ENCODE measurements at places on chromosomes 1 and 21.

- no peak for DNase-seq
These were observed 85.1 kb downstream of the MTR start for GRCh38 chr1:236880209-236880608.

- no peak for DNase-seq
These were observed 122.0 kb downstream of the MRPS6 start for GRCh38 chr21:34195335-34195734.

GRCh38 chr1:11339346-11340232 lies 66.6 kb downstream of the UBIAD1 start:
- DNase-seq: peak; percentile 34

GRCh38 chr21:43790010-43790524 lies 690 bp downstream of the RRP1 start:
- DNase-seq: no peak

GRCh38 chr1:58206749-58207148 lies 339.8 kb downstream of the OMA1 start:
- no peak for DNase-seq

DNA sequence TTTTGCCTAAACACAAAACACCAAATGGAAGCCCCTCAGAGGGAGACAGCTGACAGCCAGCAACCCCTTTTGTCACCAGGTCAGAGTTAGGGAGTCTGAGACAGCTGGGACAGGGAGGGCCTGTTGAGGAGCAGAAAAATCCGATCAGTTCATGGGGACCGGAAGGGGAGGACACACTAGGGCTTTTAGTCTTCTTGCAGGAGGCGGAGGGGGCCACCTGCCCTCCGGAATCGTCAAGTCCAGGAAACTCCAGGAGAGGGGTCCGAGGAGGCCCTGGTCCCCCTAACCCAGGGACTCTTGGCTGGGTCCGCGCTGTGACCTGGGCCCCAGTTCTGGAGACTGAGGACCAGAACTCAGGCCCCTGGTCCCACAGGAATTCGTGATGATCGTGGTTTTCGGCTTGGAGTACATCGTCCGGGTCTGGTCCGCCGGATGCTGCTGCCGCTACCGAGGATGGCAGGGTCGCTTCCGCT lies 34.2 kb downstream of the KCNQ4 start:
- no peak for DNase-seq

- no peak for DNase-seq
These were observed 4.7 kb downstream of the DNALI1 start for GRCh38 chr1:37561133-37562132.

DNA sequence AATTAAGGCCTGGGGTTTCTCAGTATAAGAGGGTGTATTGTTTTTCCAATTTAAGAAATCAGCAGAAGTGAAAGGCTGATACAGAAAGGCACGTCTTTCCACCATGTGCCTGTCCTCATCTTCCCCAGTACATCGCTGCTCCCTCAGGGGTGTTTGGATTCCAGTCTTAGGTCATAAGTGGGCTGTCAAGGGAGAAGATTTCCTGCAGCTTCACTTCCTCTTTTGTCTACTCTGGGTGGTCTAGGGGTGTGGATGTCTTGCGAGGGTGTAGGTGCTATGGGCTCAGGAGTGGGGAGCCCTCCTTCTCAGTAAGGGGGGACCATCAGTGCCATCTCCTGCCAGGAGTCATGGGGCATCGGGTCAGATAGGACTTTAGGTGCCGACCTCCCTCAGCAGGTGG lies 999.8 kb upstream of the NCAM2 start:
- DNase-seq: no peak

GRCh38 chr1:225877580-225877979 lies 4.6 kb downstream of the TMEM63A start:
- DNase-seq: no peak

DNA sequence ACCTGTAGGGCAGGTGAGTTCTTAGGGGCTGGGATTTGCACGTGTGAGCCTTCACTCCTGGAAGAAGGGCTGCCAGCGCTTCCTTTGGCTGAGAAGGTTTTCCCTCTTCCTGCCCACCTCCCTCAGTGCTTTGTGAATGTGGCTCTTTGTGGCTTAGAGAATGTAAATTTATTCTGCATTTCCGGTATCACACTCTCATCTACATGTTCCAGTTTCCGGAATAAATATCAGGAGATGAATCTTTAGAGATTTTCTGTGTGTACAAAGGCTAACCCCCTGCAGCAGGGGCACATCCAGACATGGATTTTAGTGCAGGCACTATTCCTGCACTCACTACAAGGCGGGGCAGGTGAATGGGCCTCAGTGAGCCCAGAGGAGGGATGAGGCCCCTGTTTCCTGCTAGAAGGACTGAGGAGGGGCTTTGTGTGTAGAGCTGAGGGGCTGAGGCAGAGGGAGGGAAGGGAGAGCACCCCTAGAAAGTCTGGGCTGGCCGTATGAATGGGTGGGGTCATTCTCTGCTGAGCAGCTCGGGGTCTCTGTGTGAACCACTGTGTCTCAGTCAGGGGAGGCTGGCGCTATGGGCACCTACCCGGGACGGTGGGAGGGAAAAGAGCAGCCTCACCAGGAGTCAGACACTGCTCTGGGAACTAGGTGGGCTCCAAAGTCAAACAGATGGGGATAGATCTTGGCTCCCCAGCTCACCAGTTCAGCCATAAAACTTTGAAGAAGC lies 207.5 kb downstream of the MATN1 start:
- no peak for DNase-seq

GRCh38 chr21:36747815-36748383 lies 49.0 kb downstream of the SIM2 start:
- DNase-seq: peak; percentile 57

DNA sequence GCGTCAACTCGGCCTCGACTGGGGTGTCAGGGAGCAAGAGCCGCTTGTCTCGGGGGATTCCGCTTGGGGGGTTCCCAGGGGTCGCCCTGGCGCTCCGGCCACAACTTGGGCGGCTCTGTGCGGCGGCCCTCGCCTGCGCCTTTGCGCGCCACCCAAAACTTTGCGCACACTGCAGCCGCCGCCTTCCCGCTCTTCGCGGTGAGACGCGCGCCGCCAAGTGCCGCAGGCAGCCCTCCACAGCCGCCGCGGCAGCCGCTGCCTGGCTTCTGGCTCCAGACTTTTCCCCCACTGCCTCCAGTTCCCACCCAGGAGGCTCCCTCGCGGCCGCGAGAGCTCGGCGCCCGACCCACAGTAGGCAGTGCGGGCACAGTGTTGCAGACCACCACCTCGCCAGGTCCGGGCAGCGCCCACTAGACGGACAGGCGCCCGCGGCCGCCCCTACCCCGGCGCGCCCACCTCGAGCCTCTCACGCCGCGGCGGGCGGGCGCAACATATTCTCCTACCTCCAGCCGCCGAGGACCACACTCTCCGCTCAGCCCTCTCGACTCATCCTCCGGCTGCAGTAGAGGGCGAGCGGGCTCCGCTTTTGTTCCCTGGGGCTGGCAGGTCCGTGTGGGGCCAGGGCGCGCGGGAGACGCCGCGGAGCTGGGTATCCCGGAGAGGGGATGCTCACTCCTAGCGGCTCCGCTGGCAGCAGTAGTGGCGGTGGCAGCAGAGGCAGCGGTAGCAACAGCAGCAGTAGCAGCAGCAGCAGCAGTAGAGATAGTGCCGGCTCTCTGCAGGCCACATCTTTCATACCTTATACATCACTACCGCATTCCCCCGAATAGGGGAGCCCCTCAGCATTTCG lies 296.6 kb downstream of the OMA1 start:
- DNase-seq: peak; percentile 27

GRCh38 chr1:64969305-64970046 lies 3.1 kb upstream of the JAK1 start:
- no peak for DNase-seq

GRCh38 chr1:206896261-206896660 lies 982 bp upstream of the IL24 start:
- DNase-seq: no peak

DNA sequence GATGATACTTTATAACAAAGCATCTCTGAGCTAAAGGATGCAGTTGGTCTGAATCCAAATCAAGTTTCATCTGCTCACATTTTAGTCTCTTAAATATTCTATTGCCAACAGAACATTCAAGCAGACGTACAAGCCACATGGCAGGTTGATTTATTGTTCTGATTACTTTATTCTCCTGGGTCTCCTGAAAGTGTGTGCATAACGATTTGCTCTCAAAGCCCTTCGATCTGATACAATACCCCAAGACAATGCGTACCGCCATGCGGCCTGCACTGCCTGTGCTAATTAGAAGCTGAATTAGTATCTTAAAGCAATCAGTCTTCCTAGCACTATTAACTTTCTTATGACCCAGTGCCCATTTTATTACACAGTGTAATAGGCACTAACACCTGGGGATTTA lies 56.9 kb downstream of the FHAD1 start:
- DNase-seq: no peak

DNA sequence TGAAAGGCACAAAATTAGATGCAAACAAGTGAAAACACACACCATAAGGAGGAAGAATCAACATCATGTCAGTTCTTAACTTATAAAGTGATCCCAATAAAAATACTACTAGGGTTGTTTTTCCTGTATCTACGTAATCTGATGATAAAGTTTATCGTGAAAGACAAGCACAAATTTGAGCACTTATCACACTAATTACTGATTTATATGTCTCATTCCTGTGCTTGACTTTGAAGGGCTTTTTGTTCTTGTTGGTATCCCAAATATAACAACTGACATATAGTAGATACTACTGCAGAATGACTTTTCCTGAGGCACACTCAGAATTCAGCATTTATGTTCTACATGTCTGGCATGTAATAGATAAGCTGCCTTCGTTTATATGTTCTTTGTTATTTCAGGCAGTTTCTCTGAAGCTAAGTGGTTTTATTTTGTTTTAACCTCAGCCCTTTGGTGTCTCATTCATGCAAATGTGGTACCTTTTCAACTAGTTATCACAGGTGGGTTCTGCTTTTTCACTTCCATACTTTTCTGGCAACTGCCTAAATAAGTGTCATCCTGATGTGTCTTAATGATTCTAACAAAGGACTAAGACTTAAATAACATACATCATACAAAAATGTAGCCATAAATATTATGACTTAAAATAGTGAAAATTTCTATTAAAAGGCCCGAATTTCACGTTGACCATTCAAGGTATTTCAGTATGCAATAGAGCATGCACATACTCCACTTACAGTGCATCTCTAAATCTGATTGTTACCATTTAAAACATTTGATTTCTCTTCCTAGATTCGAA lies 73.2 kb downstream of the LRRC8C start:
- no peak for DNase-seq

GRCh38 chr1:47621977-47622376 lies 184.1 kb downstream of the FOXD2 start:
- DNase-seq: no peak

DNA sequence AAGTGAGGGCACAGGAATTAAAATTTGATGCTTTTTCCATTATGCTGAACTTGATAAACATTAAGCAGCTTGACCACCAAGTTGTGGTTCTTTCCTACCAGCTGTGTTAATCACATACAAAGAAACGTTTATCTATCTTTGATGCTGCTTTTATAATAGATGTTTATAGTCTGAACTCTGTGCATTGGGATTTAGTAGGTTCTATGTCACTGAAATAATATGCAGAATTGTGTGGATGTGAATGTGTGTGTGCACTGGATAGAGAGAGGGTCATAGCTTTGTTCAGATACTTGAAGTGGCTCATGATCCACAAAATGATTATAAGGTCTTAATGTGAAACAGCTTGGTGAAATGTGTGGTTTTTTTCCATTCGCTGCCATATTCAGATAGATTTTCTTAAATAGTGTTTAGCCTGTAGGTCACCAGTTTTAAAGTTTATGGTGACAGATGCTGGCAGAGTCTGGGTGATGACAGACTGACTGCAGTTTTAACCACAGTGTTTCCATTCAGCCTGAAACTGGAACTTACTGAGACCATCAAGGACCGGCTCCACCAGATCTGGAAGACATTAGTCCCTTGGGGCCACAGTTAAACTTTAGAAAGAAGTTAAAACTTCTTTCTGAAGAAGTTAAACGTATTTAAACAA lies 10.2 kb downstream of the DDI2 start:
- DNase-seq: no peak

DNA sequence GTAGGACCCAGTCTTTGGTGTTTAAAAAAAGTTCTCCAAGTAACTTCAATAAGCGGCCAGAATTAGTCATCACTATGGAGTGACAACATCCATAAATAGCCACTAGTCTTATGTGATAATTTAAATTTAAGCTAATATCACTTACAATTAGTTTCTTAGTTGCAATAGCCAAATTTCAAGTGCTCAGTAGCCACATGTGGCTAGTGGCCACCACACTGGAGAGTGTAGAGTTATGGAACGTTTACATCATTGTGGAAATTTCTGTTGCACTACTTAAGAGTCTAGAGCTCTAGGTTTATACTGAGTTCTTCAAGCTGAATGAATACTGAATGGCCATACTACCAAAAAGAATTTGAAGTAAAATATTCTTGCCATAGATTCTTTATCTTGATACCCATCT lies 121.1 kb downstream of the RUNX1 start:
- DNase-seq: no peak

DNA sequence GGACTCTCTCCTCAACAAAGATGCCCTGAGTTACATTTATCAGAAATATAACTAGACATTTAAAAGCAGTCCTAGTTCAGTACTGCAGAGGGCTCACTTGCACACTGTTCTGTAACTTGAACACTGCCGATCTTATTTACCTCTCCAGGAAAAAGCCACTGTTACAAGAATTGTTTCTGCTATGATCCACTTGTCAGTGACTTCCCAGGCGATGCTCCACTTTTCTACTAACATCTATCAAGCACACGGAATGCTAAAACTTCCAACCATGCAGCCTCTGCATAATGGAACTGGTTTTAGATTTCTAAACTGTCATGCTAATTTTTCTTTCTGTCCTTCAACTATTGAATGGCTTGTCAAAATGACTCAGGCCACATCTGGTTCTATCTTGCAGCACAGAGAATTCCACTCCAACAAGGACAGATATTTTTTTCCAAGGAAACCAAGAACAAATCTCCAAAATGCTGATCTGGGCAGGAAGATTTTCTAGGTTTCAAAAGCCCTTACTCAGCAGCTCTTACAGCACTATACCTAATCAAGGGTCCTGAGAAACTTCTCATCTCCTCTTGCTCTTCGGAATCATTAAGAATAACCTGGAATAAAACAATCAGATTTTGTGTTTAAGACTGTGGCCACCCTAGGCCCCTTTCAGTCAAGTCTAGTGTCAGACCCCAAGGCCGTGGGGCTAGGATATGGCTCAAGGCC lies 9.9 kb downstream of the SEC16B start:
- DNase-seq: no peak
